ENCODE measurements at places on chromosomes 7 and 10.
A peak's percentile ranks its signal among the peaks of the same experiment; 100 is the strongest.

GRCh38 chr10:17076626-17077345, 52.8 kb downstream of the CUBN start:
- no peak for DNase-seq

DNA sequence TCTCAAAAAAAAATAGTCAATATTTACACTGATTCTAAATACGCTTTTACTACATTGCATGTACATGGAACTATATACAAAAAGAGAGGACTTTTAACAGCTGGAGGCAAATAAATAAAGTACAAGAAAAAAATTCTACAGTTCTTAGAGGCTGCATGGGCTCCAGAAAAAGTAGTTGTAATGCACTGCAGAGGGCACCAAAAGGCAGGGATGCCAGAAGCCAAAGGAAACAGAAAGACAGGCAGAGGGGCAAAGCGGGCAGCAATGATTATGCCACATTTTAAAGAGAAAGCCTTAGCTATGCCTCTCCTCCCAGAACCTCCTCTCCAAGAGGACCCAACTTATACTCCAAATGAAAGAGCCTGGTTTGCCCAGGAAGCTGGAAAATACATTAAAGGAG, 11.6 kb upstream of the ADCK2 start:
- peak; percentile 43 for DNase-seq

- DNase-seq: no peak
Observed at GRCh38 chr10:635088-635861, 54.2 kb downstream of the DIP2C start.

DNA sequence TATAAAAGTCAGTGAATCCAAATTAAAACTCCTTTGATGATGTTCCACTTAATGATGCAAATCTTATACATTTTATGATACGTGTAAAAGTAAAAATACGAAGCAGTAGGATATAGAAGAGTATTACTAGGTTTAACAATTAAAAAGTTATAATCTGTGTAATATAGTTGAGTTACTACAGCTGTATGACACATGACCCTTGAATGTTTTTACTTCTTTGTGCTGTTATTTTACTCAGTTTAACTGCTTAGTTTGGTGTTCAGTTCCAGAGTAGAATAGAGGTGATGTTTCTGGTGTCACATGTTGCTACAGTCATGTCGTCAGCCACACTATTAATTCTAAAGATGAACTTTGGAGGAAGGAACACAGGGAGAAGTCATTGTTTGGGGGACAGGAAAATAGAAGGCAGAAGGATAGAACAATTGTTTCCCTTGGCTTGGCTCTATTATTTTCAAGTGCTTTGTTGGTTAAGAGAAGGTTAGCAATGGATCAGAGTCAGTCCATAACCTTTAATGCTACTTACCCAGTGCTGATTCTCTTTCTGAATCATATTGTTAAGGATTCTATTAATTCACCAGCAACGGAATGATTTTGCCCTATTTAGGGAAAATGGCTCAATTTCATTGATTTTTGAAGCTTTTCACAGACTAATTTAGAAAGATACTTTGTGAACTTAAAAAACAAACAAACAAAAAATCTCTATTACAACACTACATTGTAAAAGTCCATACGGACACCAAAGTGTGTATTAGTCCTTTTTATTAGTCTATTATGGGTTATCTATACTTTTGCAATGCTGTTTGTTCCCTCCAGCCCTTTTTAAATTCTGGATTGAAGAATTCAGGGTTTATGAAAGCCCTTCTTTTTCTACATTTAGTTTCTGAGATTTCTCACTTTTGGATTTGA, 73.4 kb downstream of the CPED1 start:
- no peak for DNase-seq

All from EH (cell line).